Substantia nigra (tissue), 51 donors: ENCODE measurements at places on chromosomes 6 and 20.

DNA sequence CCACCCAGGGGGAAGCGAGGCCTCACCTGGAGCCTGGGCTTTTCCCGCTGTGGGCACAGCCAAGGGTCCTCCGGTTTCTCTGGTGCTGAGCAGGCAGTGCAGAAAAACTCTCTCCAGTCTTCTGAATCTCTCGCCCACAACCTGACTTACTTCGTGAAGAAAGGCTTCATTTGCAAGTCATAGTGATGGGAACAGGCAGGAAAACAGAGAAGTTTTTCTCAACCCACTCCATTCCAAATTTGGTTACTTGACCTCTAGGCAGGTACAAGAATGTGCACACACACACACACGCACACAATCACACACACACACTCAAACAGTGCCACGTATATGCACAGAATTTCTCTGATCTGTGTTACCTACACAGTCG lies 524.5 kb downstream of the CD83 start:
- no peak for DNase-seq

GRCh38 chr20:24872291-24873024 lies 76.6 kb upstream of the CST7 start:
- DNase-seq, result no peak

DNA sequence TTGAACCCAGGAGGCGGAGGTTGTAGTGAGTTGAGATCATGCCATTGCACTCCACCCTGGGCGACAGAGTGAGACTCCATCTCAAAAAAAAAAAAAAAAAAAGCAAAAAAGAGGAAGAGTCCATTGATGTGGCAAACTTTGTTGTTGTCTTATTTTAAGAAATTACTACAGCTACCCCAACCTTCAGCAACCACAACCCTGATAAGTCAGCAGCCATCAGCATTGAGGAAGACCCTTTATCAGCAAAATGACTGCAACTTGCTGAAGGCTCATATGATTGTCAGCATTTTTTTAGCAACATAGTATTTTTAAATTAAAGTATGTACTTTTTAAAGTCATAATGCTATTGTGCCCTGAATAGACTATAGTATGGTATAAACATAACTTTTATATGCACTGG lies 48.8 kb downstream of the ZFP64 start:
- no peak for DNase-seq

DNA sequence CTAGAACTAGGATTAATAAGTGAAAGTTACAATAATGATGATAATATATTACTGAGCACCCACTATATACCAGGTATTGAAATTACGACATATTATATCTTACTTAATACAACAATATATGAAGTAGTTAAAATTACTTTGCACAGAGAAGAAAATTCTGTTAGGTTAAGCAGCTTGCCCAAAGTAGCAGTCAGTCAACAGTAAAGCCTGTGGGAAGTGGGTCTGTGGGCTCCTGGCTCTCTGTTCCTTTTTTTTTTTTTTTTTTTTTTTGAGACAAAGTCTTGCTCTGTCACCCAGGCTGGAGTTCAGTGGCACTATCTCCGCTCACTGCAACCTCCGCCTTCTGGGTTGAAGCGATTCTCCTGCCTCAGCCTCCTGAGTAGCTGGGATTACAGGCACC lies 4.8 kb upstream of the GTF2H4 start:
- DNase-seq, result no peak

DNA sequence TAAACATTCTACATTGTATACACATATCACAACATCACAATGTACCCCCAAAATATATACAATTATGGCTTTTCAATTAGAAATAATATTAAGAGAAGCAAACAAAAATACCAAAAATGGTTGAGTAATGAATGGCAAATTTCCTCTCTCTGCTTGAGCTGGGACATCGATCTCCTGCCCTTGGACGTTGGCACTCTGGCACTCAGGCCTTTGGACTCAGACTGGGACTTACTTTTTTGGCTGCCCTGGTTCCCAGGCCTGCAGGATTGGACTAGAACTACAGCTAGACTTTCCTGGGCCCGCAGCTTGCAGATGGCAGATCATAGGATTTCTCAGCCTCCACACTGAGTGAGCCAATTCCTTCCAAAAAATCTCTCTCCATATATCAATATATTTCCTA lies 52.9 kb upstream of the KCNK16 start:
- DNase-seq, result no peak

DNA sequence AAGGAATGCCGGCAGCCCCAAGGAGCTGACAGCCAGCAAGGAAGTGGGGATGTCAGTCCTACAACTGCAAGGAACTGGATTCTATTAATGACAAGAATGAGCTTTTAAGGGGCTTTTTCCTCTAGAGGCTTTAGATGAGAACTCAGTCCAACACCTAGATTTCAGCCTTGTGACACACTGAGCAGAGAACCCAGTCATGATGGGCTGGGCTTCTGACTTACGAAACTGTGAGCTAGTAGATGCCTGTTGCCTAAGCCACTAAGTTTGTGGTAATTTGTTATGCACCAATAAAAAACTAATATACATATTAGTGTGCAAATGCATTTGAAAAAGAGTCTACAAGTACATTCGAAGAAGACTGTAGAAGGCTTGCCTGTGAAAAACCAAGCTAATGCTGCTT lies 263.3 kb downstream of the SOX4 start:
- no peak for DNase-seq

GRCh38 chr6:28368522-28368921 lies 18.8 kb downstream of the ZKSCAN3 start:
- DNase-seq, result no peak

GRCh38 chr6:8436966-8437365 lies 1.6 kb upstream of the SLC35B3 start:
- no peak for DNase-seq

- no peak for DNase-seq
Observed at GRCh38 chr6:107546691-107547450, 57.0 kb downstream of the SOBP start.
